ENCODE measurements at places on chromosomes 16 and 17. TPM values are rescaled to one million over a fixed set of nuclear protein-coding genes. Genes with fewer than 3 reads are reported as not detected.

- no peak for DNase-seq
These were observed 17.8 kb downstream of the PROCA1 start for GRCh38 chr17:28693869-28694268.

- DNase-seq: no peak
These were observed 3.0 kb downstream of the SLC35G3 start for GRCh38 chr17:35191001-35191695.

- DNase-seq: no peak
These were observed 195.4 kb downstream of the XYLT1 start for GRCh38 chr16:17275076-17276009.

GRCh38 chr16:50275098-50275415, 8.7 kb downstream of the ADCY7 start:
- DNase-seq: no peak

- DNase-seq: no peak
These were observed 1.6 kb upstream of the KRT34 start for GRCh38 chr17:41383690-41384089.

DNA sequence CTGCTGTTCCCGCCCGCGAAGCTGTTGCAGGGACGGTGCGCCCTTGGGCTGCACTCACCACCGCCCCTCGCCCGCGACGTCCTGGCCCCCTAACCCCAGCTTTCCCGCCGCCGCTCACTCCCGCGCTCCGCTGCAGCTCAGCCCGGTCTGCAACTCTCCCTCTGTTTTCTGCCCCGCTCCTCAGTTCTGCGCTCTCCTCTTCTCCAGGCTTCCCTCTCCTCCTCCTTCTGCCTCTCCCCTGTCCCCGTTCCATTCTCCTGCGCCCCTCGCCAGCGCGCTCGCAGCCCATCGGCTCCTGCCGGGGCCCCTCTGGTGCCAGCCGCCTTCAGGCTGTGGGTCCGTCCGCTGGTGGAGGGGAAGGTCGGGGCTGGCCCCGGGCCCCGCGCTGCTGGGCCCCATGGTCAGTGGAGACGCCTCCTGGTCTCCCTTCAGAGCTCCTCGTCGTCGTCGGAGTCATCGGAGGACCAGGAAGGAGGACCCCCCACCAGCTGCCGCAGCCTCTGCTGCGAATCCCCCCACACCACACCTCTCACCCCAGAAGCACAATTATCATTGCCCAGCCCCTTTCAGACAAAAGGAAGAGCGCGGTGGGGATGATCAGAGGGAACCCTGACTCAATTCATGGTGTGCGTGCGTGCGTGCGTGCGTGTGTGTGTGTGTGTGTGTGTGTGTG, 223.2 kb upstream of the FOXF1 start:
- no peak for DNase-seq

DNA sequence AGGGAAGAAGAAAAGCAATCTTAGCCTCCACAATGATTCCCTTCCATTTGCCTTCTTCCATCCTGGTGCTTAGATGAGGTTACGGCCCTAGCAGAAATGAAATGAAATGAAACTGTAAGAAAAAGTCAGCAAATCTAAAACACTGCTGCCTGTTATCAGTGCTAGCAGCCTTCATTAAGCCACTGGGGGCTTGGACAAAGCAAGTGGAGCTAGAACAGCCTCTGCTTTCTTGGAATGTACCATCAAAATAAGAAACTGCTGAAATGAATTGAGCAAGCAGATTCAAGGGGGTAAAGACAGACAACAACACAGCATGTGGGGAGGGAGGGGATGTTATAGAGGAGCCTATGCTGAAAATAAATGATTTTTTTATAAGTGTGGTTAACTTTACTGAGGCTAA, 5.1 kb downstream of the ANKFN1 start:
- no peak for DNase-seq

DNA sequence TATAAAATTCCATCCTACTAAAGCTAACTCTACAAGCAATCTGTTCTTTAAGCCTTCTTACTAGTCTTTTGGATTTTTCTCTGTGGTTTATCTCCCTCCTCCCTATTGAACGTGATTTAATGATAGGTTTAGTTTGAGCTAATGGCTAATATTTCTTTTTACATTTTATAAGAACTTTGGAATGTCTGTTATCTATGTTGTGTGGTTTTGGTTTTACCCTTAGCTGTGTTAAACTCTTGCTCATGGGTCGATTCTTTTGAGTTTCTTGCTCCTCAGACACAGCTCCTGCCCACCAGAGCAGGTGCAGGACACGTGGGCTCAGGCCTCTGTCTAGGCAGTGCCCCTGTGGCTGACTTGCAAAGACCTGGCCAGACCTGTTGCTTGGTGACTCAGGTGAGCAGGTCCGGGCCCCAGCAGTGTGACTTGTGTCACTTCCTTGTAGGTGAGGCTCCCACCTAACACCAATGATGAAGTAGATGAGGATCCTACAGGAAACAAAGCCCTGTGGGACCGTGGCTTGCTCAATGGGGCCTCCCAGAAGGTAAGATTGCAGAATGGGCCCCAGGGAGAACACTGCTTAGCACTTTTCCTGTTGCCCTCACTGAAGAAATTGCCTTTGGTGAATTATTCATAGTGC, 45.1 kb downstream of the SF3B3 start:
- DNase-seq: peak; percentile 32

- no peak for DNase-seq
These were observed 17.8 kb upstream of the TOB1 start for GRCh38 chr17:50883850-50884438.

DNA sequence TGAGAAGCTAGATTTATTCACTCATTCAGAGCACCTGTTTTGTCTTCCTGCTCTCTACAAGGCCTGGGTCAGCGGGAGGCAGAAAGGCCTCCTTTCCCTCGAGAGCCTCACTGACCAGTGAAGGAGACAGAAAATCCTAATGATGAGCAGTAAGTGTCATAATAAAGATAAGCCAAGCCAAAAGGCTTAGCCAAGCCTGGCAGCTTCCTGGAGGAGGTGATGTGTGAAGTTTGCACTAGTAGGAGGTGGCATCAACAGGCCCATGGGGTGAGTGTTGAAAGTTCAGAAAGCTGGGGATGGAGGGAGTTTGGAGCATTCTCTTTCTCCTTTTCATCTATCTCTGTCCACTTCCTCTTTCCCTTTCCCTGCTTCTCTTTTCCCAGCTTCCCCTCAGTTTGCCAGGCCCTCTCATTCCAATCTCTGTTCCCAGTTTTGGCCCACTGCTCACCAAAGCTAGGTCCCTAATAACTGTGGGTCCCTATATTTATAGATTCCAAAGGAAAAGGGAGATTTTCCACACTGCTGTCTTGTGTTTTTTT, 16.5 kb upstream of the SPNS3 start:
- DNase-seq: no peak

- DNase-seq: no peak
These were observed 7.1 kb upstream of the SPNS3 start for GRCh38 chr17:4426499-4427208.

- DNase-seq: no peak
These were observed 2.0 kb downstream of the GPT2 start for GRCh38 chr16:46885960-46886763.

IL34 gene
- 0.42 TPM for polyA plus RNA-seq

ARHGAP23 gene
- 6.1 TPM for polyA plus RNA-seq

DNAAF8 gene
- polyA plus RNA-seq: 0.33 TPM

PIMREG gene
- polyA plus RNA-seq: 7.5 TPM

PRAC2 gene
- not detected for polyA plus RNA-seq

MMP25 gene
- 0.17 TPM for polyA plus RNA-seq

CORO1A gene
- polyA plus RNA-seq: 2.8 TPM

ACBD4 gene
- 2.8 TPM for polyA plus RNA-seq

TEX14 gene
- polyA plus RNA-seq: 0.16 TPM

EVI2A gene
- polyA plus RNA-seq: 0.12 TPM

BCO1 gene
- polyA plus RNA-seq: 0.07 TPM

CMTM2 gene
- polyA plus RNA-seq: not detected
